NCI-H146 (cell line): ENCODE measurements at places on chromosomes 13 and 19.

GRCh38 chr13:49097374-49097773 lies 121.7 kb downstream of the FNDC3A start:
- no peak for DNase-seq

GRCh38 chr13:73988461-73988860 lies 145.7 kb downstream of the KLF12 start:
- DNase-seq: no peak

DNA sequence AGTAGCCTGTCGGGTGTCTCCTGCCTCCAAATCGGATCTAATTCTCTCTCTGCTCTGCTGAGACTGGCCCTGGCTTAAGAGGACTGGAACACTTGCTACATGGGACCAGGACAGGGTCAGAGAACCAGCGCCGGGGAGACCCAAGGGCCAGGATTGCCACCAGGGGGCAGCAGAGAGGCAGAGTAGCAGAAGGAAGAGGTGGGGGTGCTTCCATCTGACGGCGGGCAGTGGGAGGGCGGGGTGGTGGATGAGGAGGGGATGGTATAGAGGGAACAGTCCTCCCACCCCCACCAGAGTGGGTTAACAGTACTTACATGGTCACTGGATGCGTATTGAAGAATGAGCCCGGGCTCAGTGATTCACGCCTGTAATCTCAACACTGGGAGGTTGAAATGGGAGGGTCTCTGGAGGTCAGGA lies 11.9 kb downstream of the SELENOW start:
- peak; percentile 84 for DNase-seq

DNA sequence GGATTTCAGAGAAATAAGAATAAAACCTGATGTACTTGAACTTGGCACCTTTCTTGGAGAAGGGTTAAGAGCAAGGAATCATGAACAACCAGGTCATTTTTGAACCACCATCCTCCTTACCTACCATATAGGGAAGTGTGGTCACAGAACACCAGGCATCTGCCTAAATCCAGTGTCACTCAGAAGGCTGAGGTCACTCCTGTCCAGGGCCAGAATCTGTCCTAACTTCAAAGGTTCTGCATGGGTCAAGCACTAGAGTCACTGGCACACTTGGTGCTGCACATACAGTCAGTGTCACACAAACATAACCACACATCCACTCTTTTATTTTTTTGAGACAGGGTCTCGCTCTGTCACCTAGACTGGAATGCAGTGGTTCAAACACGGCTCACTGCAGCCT lies 1.6 kb downstream of the ZNF565 start:
- DNase-seq: no peak

DNA sequence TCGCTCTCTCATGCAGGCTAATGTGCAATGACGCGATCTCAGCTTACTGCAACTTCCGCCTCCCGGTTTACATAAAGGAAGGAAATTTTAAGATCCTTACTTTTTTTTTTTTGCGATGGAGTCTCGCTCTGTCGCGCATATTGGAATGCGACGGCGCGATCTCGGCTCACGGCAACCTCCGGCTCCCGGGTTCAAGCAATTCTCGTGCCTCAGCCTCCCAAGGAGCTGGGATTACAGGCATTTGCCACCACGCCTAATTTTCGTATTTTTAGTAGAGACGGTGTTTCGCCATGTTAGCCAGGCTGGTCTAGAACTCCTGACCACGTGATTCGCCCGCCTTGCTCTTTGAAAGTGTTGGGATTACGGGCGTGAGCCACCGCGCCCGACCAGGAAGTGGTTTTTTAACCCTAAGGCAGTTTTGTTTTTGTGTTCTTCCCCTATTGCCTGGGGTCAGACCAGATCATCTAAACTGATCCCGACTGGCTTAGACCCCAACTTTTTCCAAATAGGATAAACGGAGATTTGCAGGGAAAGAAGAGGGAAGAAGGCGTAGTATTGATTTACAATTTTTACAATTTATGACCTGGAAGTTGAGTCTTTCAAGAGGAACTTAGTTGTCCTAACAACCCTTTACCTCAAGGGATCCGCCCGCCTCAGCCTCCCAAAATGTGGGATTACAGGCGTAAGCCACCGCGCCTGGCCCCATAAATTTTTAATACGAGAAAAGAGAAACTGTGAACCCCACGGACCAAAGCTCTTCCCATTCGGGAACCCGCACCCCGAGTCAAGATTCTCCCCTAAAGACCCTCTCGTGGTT lies 142.0 kb downstream of the ZNF737 start:
- peak; percentile 16 for DNase-seq

- no peak for DNase-seq
Observed at GRCh38 chr13:26967119-26968038, 204.2 kb downstream of the USP12 start.

DNA sequence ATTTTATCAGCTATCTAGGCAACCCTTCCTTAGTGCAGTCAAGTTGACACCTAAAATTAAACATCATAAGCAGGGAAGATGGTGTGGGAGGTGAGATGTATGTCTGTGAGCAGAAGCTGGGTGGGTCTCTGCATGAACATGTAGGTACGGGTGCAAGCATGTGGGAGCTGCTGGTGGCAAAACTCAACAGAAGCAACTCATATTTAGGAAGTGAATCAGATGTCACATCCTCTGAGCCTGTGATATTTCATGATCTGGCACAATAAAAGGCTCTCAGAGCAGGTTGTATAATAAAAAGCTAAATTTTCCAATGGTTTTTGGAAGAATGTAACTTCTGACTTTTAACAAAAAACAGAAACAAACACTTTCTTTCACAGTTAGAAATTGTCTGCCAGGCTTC lies 44.4 kb downstream of the C1QTNF9 start:
- DNase-seq: no peak

DNA sequence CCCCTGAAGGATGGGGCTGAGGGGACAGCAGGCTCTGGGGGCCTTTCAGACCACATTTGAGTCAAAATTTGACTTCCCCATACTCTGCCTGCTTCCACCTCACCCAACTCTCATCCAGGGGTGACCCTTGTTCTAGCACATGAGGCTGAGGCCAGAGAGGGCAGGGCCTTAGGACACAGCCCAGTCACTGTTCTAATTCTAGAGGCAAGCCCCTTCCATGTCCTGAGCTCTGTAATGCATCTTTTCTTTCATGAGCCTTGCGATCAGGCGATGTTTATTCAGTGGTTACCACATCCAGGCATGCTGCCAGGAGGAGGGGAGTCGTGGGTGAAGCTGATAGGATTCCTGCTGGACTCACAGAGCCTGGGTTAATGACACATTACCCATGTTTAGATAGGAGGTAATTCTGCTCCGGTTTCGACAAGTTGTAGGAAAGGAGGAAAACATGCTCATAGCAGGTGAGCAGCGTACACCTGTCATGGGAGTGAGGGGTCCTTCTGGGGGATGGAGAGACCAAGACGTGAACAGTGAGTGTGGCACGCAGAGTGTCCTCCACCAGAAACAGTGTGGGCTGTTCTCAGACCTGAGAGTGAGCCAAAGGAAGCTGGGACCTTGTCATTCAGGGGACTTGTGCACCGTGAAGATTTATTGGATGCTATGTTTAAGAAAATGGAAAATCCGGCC lies 9.3 kb downstream of the RPS9 start:
- peak; percentile 87 for DNase-seq

DNA sequence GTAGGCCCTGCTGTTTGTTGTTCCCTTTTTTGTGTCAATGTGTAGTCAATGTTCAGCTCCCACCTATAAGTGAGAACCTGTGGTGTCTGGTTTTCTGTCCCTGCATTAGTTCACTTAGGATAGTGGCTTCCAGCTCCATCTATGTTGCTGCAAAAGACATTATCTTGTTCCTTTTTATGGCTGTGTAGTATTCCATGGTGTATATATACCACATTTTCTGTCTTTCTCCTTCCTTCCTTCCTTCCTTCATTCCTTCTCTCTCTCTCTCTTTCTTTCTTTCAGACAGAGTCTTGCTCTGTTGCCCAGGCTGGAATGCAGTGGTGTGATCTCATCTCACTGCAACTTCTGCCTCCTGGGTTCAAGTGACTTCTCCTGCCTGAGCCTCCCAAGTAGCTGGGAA lies 21.0 kb downstream of the CYP2A6 start:
- DNase-seq: no peak

- no peak for DNase-seq
Observed at GRCh38 chr19:1384085-1384462, 367 bp downstream of the NDUFS7 start.

GRCh38 chr13:30071969-30072817 lies 221.8 kb upstream of the UBL3 start:
- no peak for DNase-seq

- DNase-seq: no peak
Observed at GRCh38 chr13:75135325-75135825, 346.6 kb downstream of the TBC1D4 start.

- no peak for DNase-seq
Observed at GRCh38 chr13:78576261-78576660, 27.1 kb downstream of the POU4F1 start.

DNA sequence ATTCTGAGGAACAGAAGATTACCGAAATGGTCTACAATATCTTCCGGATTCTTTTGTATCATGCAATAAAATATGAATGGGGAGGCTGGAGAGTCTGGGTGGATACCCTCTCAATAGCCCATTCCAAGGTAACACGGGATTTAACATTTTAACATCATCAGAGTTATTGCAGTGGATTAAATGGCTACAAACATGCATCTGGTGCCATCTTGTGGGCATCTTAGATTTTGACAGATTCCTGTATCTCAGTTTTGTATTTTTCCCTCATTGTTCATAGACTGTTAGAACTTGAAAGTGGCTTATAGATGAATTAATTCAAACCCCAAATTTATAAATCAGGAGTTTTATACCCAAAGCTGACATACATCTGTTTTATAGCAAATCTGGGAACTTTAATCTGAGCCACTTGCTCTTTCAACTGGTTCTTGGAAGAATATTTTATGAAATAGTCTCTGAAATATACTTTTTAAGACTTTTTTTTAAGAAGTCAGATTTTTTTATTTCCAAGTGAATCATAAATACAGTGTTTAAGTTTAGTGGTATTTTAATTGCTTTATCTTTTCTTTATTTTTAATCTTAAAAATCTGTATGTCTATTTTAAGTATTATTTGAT lies 215.2 kb downstream of the NBEA start:
- peak; percentile 47 for DNase-seq

- DNase-seq: no peak
Observed at GRCh38 chr19:19545707-19546106, 7.6 kb downstream of the CILP2 start.

GRCh38 chr13:23817830-23818229 lies 71.4 kb downstream of the MIPEP start:
- no peak for DNase-seq

- no peak for DNase-seq
Observed at GRCh38 chr19:50005428-50005827, 19.7 kb downstream of the VRK3 start.

DNA sequence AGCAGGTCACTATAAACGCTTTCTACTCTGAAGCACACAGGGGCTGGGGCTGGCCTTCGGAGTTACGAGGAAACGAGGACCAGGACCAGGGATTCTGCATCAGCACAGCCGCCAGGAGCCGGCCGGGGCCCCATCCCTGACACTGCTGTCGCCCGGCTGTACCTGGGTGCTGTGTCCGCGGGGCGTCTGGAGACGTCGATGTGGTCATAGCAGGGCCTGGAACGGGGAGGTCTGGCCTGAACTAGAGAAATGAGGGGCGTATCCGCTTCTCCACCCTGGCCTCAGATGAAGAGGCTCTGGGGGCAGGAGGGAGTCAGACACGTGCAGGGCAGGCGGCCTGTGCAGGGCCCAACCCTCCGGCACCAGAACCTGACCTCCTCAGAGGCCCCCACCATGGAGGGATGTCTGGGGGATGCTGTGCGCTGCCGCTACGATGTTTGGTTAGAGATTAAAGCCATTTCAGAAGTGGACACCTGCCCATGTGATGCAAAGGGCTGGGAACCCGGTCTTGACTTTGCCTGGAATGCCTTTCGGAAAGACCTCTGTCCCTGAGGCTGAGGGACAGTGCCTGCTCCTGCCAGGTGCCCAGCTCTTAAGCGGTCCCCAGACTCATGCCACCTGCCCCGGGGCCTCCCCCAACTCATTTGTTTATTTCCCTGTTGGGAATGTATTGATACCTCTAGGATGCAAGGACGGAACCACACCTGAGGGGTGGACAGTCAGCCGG lies 21.4 kb downstream of the GAS6 start:
- DNase-seq: no peak

GRCh38 chr13:112781881-112782361 lies 92.1 kb downstream of the ATP11A start:
- no peak for DNase-seq

DNA sequence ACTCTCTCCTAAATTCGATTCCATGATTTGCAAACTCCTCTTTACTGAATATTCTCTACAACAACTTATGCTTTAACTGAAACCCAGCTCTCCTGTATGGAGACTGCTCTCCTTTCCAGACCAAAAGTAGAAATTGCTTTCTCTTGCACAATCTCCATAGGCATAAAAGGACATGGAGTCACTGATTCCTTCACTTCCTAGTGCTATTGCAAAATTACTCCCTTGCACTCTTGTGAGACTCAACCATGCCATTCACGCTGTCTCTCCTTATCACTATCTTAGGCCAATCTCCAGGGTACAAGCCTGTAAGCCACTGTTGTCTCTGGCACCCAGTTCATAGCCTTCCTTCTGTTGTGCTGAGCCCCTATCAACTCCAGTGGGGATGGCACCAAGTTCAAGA lies 30.6 kb downstream of the SERPINE3 start:
- no peak for DNase-seq

GRCh38 chr13:50643060-50643459 lies 200.4 kb downstream of the DLEU7 start:
- no peak for DNase-seq

DNA sequence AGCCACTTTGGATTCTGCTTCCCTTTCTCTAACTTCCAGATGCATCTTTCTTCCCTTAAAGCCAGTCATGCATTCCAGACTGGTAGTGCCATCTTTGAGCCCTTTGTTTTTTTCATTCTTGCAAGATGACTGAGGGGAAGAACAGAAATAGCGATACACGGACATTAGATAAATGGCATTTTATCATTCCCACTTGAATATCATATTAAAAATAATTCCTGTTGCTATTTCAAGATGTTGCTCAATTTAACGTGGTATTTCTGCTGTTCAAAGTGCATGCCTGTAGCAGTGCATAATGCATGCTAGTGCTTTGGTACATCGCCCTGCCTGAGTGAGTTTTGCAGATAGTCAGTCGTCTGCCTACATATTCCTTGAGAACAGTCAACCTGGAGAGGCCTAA lies 140.6 kb upstream of the FRY start:
- no peak for DNase-seq

GRCh38 chr19:4575267-4576015 lies 16.0 kb upstream of the SEMA6B start:
- no peak for DNase-seq

GRCh38 chr13:32823597-32823996 lies 192.6 kb upstream of the KL start:
- DNase-seq: no peak
